ENCODE measurements at places on chromosomes 5 and 9.

DNA sequence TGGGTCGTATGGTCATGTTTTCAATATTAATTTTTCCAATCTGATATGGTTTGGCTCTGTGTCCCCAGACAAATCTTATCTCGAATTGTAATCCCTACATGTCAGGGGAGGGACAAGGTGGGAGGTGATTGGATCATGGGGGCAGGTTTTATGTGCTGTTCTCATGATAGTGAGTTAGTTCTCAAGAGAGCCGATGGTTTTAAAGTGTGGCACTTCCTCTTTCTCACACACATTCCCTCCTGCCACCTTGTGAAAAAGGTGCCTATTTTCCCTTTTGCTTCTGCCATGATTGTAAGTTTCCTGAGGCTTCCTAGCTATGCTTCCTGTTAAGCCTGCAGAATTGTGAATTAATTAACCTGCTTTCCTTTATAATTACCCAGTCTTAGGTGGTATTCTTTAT, 309.1 kb upstream of the GRIN3A start:
- DNase-seq: no peak

- no peak for DNase-seq
Observed at GRCh38 chr9:122201641-122202040, 27.1 kb downstream of the LHX6 start.

DNA sequence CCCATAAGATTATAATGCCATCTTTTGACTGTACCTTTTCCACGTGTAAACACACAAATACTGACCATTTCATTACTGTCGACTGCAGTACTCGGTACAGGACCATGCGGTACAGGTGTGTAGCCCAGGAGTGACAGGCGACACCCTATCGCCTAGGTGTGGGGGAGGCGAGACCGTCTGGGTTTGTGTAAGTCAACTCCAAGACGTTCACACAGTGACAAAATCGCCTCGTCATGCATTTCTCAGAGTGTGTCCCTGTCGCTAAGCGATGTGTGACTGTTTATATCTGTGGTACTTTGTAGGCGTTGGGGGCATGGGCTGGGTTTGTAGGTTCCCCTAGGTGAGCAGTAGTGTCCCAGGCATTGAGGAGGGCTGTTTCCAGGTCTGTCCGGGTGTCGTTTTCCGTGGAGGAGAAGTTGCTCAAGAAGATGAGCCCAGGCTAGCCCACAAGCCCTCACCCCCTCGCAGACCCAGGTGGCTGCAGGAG, 20.3 kb downstream of the NEK6 start:
- no peak for DNase-seq

GRCh38 chr5:176319827-176320554, 41.6 kb downstream of the KIAA1191 start:
- DNase-seq: no peak

- DNase-seq: no peak
Observed at GRCh38 chr9:98460704-98461103, 205.3 kb upstream of the TBC1D2 start.

- DNase-seq: no peak
Observed at GRCh38 chr9:16572005-16572734, 298.3 kb downstream of the BNC2 start.

GRCh38 chr5:157214861-157215513, 34.3 kb downstream of the ITK start:
- no peak for DNase-seq

DNA sequence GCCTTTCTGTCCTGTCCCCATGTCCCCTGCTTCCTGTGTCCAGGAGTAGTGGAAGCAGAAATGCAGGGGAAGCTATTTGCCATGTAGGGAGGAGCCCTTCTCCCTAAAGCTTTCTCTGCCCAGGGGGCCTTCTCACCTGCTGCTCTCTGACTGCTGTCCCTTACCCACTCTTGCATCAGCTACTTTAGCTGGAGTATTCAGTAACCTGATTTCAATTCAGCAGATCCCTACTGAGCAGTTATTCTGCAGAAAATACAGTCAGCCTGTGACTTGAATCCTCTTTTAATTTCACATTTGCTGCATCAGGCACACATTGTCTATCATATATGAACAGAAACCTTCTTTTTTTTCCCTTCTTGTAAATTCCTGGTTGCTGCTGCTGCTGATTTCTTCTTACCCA, 90.4 kb downstream of the MVB12B start:
- no peak for DNase-seq

DNA sequence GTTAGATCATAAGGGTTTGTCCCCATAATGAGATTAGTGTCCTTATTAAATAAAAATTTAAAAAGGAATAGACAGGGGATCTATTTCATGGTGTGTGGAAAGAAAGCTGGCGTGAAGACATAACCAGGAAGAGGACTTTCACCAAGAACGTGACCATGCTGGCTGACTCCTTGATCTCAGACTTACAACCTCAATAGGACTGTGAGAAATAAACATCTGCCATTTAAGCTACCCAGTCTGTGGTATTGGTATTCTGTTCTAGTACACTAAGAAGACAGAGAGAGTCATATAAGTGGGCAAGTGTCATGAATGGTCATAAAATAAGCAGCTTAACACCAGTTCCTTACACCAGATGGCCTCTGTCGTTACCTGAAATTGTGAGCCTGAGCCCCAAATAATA, 259.4 kb upstream of the CCNG1 start:
- no peak for DNase-seq

DNA sequence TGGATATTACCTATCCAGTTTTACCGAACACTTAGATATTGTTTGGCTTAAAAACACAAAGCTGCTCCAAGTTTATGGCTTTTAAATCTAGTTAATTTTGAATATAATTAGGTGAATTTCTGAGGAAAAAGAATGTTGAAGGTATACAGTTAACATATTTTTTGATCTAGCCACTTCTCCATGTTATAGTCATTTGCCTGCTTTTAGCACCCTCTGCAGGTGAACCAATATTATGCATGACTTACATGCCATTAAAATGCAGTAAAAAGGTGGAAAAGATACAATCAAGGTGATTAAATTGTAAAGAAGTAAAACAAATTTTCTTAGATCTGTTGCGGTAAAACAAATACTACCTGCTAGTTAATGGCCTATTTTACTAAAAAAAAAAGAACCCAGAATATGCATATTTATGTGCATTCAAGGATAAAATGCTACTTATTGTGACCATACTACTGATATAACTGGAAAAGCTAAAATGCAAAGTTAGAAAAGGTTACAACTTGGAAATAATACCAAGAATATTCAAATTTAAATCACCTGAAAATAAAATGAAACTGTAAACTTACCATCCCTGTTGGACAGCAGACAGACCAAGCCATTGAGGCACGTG, 132.1 kb downstream of the AP3B1 start:
- DNase-seq: peak; percentile 1

DNA sequence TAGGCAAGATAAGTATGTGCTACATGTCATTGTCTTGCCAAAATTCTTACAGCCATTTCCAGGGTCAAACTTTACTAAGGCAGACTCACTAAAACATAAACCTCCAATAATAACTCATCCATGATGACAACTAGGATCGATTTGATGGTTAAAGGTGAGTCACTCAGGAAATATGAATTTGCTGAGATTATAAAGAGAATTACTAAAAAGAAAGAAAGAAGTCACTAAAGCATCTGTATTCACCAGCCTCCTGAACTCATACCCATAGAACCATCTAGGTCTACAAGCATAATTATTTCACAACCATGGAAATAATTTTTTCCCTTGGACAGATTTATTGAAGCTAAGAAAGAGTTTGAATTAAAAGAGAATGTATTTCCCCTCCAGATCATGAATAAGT, 258.6 kb downstream of the TLE1 start:
- DNase-seq: no peak

- no peak for DNase-seq
Observed at GRCh38 chr5:117731446-117731845, 1156.8 kb upstream of the SEMA6A start.

- no peak for DNase-seq
Observed at GRCh38 chr9:130480673-130481072, 35.9 kb downstream of the ASS1 start.

GRCh38 chr5:167671176-167671575, 620.3 kb upstream of the WWC1 start:
- no peak for DNase-seq

DNA sequence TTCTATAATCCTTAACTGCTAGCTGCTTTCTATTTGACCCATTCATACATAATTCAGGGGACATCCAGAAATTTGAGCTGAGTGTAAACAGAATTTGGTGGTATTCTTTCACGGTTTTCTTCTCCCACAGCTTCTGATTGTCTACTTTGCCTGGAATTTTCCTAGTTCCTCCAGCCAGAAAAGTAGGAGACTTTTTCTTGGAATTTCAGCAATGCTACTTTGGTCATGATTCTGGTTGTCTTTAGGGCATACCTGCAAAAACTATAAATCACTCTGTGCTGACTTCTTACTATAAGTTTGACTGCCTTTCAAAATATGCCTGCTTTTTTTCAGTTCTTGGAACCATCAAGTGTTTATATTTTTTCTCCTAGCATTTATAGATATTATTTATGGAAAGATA, 260.2 kb downstream of the TMEM38B start:
- DNase-seq: no peak

DNA sequence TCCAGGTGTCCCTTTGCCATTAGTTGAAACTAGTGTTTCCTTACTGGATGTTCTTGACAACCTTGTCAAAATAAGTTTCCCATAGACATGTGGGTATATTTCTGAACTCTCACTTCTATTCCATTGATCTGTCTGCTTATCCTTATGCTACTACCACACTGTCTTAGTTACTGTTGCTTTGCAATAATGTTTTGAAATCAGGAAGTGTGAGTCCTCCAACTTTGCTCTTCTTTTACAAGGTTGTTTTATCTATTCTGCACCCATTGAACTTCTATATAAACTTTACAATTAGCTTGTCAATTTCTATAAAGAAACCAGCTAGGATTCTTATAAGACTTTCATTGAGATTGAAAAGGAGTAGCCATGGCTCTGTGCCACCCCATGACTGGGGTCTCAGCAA, 24.3 kb downstream of the CD14 start:
- no peak for DNase-seq

DNA sequence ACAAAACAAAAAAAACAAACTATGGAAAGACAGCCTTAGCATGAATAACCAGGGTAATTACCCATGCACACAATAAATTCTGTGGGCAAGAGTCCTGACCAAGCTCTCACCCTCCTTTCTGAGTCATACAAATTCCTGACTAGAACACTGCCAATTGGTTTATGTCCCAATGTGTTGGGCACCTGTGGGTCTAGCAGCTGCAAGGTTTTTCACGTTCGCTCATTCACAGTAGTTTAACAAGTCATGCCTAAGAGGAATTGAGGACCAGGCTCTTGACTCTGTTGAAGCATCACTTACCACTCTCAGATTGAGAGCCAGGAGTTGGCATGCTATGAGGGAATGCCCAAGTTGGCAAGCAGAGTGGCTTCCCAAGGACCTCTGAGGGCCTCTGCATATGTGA, 205.5 kb upstream of the SLC24A2 start:
- no peak for DNase-seq

GRCh38 chr9:71663216-71663615, 105.1 kb downstream of the CEMIP2 start:
- peak; percentile 64 for DNase-seq

DNA sequence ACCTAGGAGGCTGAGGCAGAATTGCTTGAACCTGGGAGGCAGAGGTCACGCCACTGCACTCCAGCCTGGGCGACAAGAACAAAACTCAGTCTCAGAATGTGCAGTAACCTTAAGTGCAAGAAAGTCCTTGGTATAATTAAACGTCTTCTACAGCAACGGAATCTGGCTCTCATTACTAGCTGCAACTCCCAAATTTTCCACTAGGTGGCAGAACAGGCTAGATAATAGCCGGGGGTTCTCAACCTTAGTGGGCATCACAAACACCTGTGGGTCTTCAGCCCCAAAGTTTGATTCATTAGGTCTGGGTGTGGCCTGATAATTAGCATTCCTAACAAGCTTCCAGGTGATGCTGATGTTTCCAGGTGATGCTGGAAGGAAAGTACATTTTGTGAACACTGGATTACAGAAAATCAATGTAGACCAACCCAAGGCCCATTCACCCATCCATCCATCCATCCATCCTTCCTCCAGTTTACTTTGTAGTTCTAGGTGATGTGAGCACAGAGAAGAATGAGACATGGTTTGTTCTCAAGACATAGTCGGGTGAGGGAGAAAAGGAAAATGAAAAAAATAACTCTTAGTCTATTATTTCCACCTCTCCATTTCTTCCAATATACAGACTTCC, 37.3 kb downstream of the FBXW2 start:
- DNase-seq: peak; percentile 35

DNA sequence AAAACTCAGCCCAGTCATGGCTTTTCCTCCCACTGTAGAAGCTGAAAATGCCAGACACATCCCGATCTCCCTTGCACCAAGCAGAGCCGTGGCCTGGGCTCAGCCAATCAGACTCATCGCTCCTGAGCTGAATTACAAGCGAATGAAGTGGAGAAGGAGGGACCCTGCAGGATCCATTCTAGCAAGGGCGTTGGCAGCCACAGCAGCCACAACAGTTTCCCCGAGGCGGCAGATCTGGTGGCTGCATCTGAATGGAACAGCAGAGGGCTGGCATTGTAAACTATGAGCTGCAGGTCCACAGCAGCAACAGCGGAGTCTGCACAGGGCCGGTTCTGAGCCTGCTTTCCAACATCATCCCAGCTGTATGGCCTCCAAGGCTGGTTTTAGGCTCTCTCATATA, 23.8 kb downstream of the ALG2 start:
- no peak for DNase-seq

DNA sequence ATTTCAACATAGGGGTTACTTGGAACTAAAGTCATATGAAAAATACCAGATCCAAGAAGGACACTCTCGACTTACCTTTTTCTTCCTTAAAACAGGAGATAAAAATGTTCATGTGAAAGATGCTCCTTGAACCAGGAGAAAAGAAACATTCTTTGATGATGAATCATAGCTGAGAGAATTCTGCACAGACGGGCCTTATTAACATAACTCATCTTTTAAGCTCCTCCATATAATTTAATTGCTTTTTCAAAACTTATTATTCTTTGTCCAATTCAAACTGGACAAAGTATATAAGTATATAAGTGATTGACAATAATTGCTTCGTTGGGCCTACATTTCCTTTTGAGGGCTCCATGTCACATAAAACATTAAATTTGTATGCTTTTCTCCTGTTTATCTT, 945.2 kb upstream of the C9orf72 start:
- DNase-seq: no peak

DNA sequence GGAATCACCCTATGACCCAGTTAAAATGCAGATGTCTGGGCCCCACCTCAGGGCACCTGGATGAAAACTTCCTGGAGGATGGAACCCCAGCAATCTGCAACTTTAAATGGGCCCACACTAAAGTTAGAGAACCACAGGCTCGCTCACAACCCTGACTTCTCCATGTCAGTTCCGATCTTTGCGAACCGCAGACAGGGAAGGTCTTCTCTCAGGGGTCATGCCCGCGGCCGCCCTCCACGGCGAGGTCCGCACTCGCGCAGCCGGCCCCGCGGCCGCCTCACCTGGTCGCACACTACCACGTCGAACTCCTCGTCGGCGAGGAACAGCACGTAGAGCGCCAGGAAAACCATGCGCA, 499 bp downstream of the ALG2 start:
- DNase-seq: no peak
